RPMI7951 (cell line): ENCODE measurements at places on chromosomes 16 and 17. TPM values are rescaled to one million over a fixed set of nuclear protein-coding genes. Genes with fewer than 3 reads are reported as not detected.

PSME3IP1 gene
- total RNA-seq = 88.5 and 119 TPM in 2 replicates

PRAC1 gene
- total RNA-seq = not detected in 2 replicates

CTRL gene
- 0.24 and 0.98 TPM in 2 replicates for total RNA-seq

PIEZO1 gene
- total RNA-seq = 76.4 and 91.5 TPM in 2 replicates

TMEM235 gene
- total RNA-seq = not detected in 2 replicates

FBXL16 gene
- total RNA-seq = 0.24 TPM in 1 of 2 replicates, not detected in the other

ABCA10 gene
- total RNA-seq = 0.12 TPM in 1 of 2 replicates, not detected in the other

PRR29 gene
- not detected in 2 replicates for total RNA-seq

ABCC12 gene
- 0.29 and 0.48 TPM in 2 replicates for total RNA-seq

TEKT5 gene
- not detected in 2 replicates for total RNA-seq

EMP2 gene
- total RNA-seq = 35.8 and 37.0 TPM in 2 replicates

CDH8 gene
- total RNA-seq = 0.20 and 1.3 TPM in 2 replicates

TRPV2 gene
- 123 and 130 TPM in 2 replicates for total RNA-seq

ERI2 gene
- total RNA-seq = 29.3 and 29.7 TPM in 2 replicates

DHX58 gene
- 4.2 and 4.8 TPM in 2 replicates for total RNA-seq

KRTAP2-2 gene
- not detected in 2 replicates for total RNA-seq

ZNF423 gene
- under 0.01 and 0.10 TPM in 2 replicates for total RNA-seq

FNDC8 gene
- not detected in 2 replicates for total RNA-seq

GPRC5B gene
- total RNA-seq = 1.2 and 1.6 TPM in 2 replicates

DECR2 gene
- total RNA-seq = 8.9 and 10.1 TPM in 2 replicates

RNF222 gene
- total RNA-seq = not detected in 2 replicates

WNT3 gene
- 0.20 and 0.96 TPM in 2 replicates for total RNA-seq

CCR7 gene
- total RNA-seq = not detected in 2 replicates

AANAT gene
- not detected in 2 replicates for total RNA-seq

RAB37 gene
- total RNA-seq = not detected in 2 replicates

SP2 gene
- 0.98 and 1.6 TPM in 2 replicates for total RNA-seq

NAT9 gene
- total RNA-seq = 11.4 and 12.1 TPM in 2 replicates

MEIOB gene
- total RNA-seq = not detected in 2 replicates

C1QTNF8 gene
- not detected in 2 replicates for total RNA-seq

LDHD gene
- 0.68 and 0.96 TPM in 2 replicates for total RNA-seq

AFMID gene
- 16.0 and 20.9 TPM in 2 replicates for total RNA-seq

DHRS7C gene
- not detected in 2 replicates for total RNA-seq

SLC16A5 gene
- 6.6 and 8.8 TPM in 2 replicates for total RNA-seq

MSLN gene
- 0.10 TPM in 1 of 2 replicates, not detected in the other for total RNA-seq

CCL1 gene
- not detected in 2 replicates for total RNA-seq

ABCA9 gene
- not detected in 2 replicates for total RNA-seq

ELMO3 gene
- total RNA-seq = 0.48 and 0.78 TPM in 2 replicates

FBXW10B gene
- total RNA-seq = 0.12 and 1.1 TPM in 2 replicates

KANSL1 gene
- total RNA-seq = 16.0 and 23.7 TPM in 2 replicates

RAB26 gene
- total RNA-seq = 0.20 and 0.72 TPM in 2 replicates

GAST gene
- total RNA-seq = not detected in 2 replicates

ACSM5 gene
- not detected in 2 replicates for total RNA-seq

PPP1R27 gene
- not detected in 2 replicates for total RNA-seq

NKD1 gene
- 13.6 and 14.2 TPM in 2 replicates for total RNA-seq

C17orf113 gene
- 0.10 and 0.24 TPM in 2 replicates for total RNA-seq

KRT17 gene
- 35.9 and 48.9 TPM in 2 replicates for total RNA-seq

QRICH2 gene
- 0.48 and 0.59 TPM in 2 replicates for total RNA-seq

SLC16A13 gene
- 0.12 and 0.20 TPM in 2 replicates for total RNA-seq

ETV4 gene
- 44.2 and 46.9 TPM in 2 replicates for total RNA-seq

KRT28 gene
- not detected in 2 replicates for total RNA-seq

TK1 gene
- 161 and 167 TPM in 2 replicates for total RNA-seq

TPSG1 gene
- total RNA-seq = 0.24 TPM in 1 of 2 replicates, not detected in the other

FBXO39 gene
- total RNA-seq = not detected in 2 replicates

CDYL2 gene
- total RNA-seq = under 0.01 and 1.6 TPM in 2 replicates

WBP2 gene
- total RNA-seq = 21.9 and 24.9 TPM in 2 replicates

HES7 gene
- 0.48 TPM in 1 of 2 replicates, not detected in the other for total RNA-seq

LPCAT2 gene
- total RNA-seq = 76.9 and 80.5 TPM in 2 replicates

CHST6 gene
- 0.96 and 1.3 TPM in 2 replicates for total RNA-seq
